ENCODE measurements at places on chromosomes 2 and 18. TPM values are rescaled to one million over a fixed set of nuclear protein-coding genes. Genes with fewer than 3 reads are reported as not detected.

DNA sequence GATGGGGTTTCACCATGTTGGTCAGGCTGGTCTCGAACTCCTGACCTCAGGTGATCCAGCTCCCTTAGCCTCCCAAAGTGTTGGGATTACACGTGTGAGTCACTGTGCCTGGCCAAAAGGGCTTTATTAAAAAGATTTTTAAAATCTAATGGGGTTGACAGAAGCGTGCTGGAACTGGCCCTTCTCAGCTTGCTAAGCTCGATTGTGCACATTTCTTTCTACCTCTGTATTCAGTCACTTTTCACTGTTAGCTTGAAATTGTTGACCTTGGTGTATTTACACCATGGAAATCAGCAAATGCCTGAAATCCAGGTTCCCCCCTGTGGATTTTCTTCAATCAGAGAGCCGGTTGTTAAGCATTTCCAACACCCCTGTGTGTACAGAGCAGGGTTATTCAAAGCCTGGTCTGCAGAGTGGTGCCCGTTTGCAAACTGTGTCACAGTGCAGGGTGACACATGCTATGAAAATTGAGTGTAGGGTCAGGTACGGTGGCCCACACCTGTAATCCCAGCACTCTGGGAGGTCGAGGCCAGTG is 140.2 kb downstream of the TGIF1 start:
- DNase-seq = no peak

- DNase-seq = no peak
Measured at GRCh38 chr18:39801010-39801409, 2154.0 kb upstream of the PIK3C3 start.

DNA sequence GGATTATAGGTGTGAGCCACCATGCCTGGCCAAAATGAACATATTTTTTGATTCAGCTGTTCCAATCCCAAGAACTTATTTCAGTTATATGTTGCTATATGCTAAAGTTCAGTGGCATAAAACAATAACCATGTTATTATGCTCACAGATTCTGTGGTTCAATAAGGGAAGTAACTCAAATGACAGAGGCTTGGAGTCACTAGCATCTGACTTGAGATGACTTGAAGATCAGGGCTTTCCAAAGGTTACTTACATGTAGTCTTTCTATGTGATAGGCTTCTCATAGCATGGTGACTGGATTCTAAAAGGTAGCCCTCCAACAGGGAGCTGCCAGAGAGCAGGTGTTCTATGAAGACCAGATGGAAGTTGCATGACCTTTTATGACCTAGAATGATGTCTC is 17.2 kb downstream of the CLK1 start:
- no peak for DNase-seq

DNA sequence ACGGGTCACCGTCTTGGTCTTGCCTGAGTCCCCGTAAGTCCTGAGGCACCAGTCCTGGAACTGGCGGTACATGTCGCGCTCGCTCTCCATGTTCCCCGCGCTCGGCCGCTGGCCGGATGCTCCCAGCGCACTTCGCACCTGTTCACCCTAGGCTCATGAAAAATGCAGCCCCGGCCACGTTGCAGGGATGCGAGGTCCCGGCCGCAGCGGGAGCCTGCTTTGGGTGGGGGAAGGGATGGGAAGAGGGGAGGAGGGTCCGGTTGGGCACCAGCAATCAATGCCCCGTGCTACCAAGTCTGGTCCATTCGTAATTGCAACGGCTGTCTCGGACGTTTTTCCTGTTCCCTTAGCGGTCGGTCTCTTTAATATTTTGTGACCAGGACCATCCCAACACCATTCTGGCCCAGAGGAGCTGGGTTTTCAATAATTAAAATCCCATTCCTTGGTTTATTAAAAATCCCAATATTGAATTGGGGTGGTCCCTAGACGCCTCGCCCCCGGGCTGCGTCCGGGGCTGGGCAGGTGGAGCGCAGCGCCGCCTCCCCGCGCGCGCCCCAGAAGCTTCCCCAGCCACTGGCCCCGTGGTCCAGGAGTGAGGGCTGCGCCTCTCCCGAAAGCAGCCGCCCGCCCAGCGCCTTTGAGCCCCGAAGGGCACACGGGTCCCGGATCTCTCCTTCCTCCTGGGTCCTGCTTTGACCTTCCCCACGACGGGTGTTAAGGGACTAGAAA is 1.4 kb downstream of the NOL4 start:
- no peak for DNase-seq

DNA sequence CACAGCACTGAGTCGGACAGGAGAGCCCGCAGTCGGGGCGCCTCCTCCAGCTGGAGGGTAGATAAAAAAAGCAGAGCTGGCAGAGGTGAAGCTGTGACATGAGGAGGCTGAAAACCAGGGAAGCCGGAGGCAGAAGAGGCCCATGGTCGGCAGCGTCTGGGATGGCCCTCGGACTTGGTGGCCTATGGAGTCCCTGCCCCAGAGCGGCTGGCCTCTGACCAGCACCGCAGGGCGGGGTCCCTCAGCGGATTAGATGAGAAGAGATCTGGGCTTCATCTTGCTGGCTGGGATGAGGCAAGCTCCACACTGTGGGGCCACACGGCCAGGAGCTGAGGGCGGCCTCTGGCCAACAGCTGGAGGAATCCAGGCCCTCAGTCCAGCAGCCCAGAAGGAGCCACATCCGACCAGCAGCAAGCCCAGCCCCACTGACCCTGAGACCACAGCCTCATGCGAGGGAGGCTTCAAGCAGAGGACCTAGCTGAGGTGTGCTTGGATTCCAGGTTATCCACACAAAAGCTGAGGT is 174.1 kb downstream of the EIPR1 start:
- DNase-seq = no peak

- no peak for DNase-seq
Measured at GRCh38 chr2:197369228-197369932, 58.8 kb upstream of the ANKRD44 start.

DNA sequence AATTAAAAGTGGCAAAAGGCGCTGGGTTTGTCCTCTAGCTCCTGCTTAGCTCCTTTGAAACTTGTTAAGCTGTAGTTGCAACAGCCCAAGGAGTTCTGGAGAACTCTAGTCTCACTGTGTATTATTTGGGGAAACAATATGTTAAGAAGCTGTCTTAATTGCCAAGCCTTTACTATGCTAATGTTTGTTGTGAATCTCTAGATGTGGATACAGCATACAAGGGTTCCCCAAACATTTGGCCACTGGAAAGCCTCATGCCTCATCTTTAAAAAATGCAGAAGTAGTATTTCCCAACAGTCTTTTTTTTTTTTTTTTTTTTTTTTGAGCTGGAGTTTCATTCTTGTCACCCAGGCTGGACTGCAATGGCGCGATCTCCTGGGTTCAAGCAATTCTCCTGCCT is 236.7 kb downstream of the PRKCE start:
- no peak for DNase-seq

DNA sequence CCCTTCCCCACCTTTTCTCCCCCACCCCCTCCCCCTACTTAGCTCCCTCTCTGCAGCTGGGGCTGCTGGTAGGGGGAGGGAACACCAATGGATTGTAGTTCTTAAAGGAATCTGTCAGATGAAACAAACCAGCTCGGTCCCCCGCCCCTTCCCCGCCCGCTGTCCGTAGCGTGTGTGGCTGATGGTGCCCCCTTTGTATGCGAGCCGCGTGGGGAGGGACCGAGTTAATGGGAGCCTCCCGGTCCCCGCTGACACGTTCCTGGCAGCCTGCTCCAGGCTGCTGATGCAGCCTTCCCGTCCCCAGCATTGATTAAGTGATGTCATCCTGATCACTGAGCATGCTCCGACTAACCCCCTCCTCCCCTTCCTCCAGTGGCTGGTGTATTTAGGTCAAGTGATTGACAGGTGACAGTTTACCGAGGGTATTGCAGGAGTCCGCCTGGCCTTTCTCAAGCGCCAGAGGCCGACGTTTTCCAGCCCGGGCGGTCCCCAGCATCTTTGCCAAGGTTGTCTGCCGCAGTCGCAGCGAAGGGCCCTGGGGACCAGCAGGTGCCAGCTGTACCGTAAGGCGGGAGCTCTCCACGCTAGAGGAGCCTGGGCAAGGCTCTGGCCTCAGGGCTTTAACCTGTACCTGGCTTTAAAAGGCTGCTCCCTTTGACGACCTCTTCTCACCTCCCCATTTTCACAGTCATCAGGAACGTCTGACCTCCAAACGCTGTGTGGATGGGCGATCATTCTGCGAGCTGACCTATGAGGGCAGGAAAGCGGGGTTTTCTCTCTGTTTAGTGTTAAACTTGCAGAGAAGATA is 1.8 kb downstream of the KIF5C start:
- no peak for DNase-seq

DNA sequence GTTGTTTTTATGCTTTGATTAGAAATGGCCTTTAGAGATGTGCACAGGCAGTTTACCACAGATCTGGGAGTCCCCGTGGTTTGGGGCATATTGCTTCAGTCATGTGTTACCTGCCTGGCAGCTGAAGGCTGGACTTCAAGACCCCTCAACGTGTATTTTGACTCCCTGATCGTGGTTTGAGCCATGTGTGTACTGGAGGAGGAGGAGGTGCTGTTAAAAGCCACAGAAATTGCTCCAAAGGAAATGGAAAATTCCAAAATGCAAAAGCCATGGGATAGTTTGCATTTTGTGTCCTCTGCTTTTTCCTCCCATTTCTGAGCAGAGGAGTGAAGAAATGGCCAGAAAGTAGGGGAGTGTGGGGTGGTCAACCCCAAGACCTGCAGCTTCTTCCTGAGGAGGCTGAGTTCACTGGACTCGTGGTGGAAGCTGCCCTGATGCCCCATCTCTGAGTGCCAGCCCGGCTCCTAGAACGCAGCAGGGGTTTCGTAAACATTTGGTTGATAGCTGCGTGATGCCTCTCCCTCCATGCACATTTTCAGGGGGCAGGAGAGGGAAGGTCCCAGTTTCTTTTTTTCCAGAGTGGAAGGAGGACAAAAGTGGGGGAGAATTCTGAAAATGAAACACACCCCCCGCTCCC is 45.7 kb downstream of the ITGB1BP1 start:
- DNase-seq = no peak

DNA sequence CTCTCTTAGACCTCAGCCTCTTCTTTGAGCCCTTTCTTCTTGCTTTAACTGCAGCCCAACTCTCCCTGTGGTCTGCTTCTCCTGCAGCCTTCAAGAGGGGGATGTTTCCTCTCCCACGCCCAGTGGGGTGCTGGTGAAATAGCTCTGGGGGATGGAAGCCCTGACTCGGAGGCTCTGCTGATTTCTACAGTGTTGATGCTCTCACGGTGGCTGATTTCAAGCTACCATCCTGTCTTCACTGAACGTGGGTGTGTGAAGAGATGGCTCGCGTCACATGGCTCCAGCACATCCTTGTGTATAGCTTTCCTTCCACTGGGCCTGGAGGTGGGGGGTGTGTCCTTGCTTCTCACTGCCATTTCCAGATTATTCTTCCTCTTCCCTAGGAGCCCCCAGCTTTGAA is 20.0 kb downstream of the MPP4 start:
- DNase-seq = no peak

- no peak for DNase-seq
Measured at GRCh38 chr2:75311993-75312392, 112.7 kb upstream of the TACR1 start.

- DNase-seq = no peak
Measured at GRCh38 chr2:5285872-5286769, 406.1 kb upstream of the SOX11 start.

GRCh38 chr2:112547333-112547732 is 5.1 kb downstream of the POLR1B start:
- no peak for DNase-seq

DNA sequence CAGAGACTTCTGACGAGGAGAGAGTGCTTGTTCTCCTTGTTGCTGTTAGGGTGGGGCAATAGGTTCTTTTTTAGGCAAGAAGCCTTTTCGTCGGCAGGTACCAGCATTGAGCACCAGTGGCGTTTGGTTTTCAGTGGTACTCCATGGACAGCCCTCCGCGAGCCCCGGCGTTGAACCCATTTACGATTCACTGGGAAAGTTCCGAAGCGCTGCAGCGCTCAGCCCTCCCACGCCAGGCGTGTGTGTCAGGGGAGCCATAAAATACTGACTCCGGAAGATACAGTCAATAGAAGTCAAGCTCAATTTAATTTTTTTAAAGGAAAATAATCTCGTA is 494 bp upstream of the ROCK1 start:
- no peak for DNase-seq

DNA sequence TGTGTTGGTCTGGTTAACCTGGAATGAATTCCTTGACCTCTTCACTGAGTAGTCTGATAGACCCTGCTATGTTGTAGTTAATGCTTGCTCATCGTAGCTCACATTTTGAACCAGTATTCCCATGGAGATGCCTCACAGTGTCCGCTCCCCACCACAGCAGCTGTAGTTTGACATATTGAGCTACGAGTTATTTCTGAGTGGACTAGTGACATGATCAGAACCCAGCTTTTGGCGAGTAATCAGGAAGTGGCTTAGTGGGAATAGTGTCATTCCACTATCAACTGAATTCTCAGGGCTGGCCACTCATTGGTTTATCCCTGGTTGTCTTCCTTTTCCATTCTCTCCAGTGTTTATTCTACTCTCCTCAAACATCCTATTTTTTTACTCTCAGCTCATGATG is 102.7 kb downstream of the MYO1B start:
- DNase-seq = no peak

GRCh38 chr2:128323555-128323931 is 4.9 kb upstream of the HS6ST1 start:
- DNase-seq = no peak

GRCh38 chr2:196677404-196677803 is 37.9 kb downstream of the CCDC150 start:
- DNase-seq = no peak

- no peak for DNase-seq
Measured at GRCh38 chr2:73601780-73602179, 40.4 kb downstream of the NAT8 start.

DNA sequence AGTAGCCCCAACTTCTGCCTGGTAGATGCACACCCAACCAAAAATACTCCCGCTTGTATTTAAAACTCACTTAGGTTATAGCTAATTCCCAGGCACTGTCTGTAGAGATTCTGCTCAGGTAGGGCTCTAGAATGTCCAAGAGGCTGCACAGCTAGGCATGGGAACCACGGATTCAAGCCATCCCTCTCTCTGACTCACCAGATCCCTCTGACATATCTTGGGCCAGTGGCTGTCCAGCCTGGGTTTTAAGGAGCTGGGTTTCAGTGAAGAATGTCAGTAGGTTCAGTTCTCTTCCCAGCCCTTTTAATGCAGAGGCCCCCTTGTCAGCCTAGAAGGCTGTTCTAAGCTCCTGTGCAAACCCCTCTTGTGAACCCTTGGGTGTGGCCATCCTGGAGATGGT is 15.9 kb upstream of the IL1R1 start:
- no peak for DNase-seq

ANKRD29 gene
- 17.6 TPM for total RNA-seq

PROKR1 gene
- total RNA-seq = not detected

PRKAG3 gene
- total RNA-seq = not detected

TLX2 gene
- not detected for total RNA-seq

KCNG2 gene
- total RNA-seq = not detected

ADNP2 gene
- 14.9 TPM for total RNA-seq

LYG2 gene
- total RNA-seq = not detected

DLX1 gene
- 0.20 TPM for total RNA-seq

CNDP1 gene
- not detected for total RNA-seq

SFT2D3 gene
- 6.1 TPM for total RNA-seq

FSHR gene
- 0.35 TPM for total RNA-seq

MARCO gene
- 6.0 TPM for total RNA-seq

Data from ovary (tissue), 10 donors.